ENCODE measurements at places on chromosomes 5 and 9.
A peak's percentile ranks its signal among the peaks of the same experiment; 100 is the strongest.

- no peak for DNase-seq
Measured at GRCh38 chr5:154836225-154836624, 14.2 kb downstream of the FAXDC2 start.

GRCh38 chr9:92059661-92060060 is 55.6 kb downstream of the SPTLC1 start:
- no peak for DNase-seq

GRCh38 chr9:89497257-89497963 is 503 bp downstream of the SEMA4D start:
- no peak for DNase-seq

- DNase-seq = no peak
Measured at GRCh38 chr9:120403543-120403856, 176.5 kb downstream of the CDK5RAP2 start.

- DNase-seq = peak; percentile 82
Measured at GRCh38 chr5:159826351-159827214, 89.7 kb upstream of the ADRA1B start.

DNA sequence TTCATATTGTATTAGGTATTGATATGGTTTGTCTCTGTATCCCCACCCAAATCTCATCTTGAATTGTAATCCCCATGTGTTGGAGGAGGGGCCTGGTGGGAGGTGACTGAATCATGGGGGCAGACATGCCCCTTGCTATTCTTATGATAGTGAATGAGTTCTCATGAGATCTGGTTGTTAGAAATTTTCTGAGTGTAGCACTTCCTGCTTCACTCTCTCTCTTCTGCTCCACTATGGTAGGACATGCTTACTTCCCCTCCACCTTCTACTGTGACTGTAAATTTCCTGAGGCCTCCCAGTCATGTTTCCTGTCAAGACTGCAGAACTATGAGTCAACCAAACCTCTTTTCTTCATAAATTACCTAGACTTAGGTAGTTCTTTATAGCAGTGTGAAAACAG is 187.4 kb upstream of the SLC24A2 start:
- DNase-seq = no peak

DNA sequence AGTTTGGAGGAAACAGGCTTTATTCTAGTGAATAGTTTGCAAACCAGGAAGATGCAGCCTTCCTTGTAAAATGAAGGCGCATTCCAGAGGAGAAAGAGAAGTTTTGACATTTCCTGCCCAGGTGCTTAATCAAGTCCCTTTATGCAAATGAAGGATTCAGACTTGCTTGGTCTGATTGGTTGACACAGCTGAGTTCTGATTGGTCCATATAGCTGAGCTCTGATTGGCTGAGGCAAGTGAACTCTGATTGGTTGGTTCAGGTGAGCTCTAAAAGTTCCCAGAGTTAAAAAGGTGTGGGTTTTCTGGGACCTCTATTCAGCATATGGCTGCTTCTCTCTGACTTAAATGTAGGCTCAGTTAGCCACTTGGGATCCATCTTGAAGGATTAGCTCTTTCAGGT is 151.0 kb downstream of the CACNA1B start:
- DNase-seq = no peak

DNA sequence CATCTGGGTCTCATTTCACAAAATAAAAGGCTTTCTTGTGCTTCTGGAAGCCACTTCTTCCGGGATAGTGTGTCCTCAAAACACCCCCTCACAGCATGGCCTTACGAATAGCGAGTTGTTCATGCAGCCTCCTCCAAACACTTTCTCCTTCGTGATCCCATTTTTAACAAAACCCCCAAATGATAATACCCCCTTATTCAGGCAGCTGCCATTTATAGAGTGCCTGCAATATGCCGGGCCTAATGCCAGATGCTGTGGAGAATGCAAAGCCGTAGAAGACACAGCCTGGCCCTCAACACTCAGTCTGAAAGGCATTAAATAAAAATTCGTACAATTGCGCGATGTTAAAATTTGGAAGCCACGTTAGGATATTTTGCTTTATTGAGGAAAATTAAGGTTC is 66.4 kb upstream of the SLC44A1 start:
- no peak for DNase-seq

DNA sequence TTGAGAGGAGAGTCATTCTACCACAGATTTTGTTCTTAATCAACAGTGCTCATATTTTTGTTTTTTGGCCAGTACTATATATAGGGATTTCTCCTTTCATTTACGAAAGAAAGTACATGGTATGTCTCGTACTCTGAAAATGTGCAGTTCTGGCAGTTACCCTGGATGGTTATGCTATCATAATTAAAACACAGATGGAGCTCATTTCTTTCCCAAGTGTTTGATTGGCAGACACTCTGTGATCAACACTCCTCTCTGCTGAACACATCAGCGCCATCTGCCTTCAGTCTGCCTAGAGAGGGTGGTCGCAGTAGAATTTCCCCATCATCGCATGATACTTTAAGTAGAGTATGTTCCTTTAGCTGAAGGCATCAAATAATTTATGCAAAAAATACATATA is 64.5 kb downstream of the PAM start:
- DNase-seq = peak; percentile 30

DNA sequence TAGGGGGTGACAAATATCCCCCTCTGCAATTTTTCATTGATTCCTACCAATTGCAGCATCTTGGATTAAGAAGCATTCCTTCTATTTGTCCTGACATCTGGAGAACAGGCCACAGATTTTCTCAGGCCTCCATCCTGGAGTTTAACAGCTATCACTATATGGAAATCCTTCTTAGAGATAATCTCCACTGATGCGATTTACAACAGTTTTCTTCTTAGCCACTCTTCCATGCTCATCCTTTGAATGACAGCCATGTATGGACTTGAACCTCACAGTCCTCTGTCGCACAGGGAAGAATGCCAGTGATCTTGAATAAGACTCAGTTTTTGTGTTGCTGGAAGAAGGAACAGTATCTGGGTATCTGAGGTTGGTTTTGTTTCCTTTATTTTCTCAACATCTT is 73.2 kb downstream of the PGM5 start:
- DNase-seq = no peak

GRCh38 chr9:136964171-136964689 is 12.2 kb downstream of the LCN12 start:
- no peak for DNase-seq

- DNase-seq = no peak
Measured at GRCh38 chr5:148950892-148951291, 112.0 kb downstream of the SH3TC2 start.

GRCh38 chr5:53211799-53212198 is 102.2 kb upstream of the MOCS2 start:
- peak; percentile 82 for DNase-seq

- DNase-seq = peak; percentile 48
Measured at GRCh38 chr9:77649109-77649812, 1.1 kb upstream of the GNA14 start.

DNA sequence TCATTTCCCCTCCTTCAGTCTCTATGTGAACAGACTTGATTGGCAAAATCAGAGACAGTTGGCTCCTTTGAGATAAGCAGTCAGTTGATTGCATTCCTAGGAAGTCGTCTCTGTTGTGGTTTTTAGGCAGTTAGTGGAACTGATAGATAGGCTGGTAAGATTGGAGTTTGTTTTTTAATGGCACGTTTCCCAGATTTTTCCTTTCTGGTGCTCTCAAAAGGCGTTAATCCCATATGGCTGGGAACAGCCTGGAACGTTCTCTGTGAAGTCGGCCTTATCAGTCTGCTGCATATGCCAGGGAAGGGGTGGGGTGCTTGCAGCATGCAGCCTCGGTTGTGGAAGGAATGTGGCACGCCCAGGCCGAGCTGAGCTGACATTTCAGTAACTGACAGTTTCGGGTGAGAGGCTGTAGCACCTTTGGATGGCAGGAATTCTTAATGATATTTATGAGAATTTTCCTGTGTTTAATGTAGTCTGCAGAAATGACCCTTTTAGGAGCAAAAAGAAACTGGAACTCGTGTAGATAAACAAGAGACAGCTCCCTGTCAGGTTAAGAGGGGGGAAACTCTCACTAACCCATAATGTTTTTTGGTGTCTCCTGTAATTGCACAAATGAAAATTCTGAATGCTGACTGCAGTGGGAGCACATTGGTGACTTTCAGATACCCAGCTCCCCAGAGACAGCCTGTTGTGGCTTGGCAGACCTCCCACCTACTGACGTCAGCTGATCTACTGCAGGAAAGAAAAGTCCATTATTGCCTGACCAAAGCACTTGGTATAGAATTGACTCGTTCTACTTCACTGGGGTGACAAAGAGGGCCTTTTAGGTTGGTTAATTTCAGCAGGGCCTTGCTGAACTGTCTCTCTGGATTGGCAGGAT is 6.3 kb downstream of the SPTAN1 start:
- peak; percentile 94 for DNase-seq

DNA sequence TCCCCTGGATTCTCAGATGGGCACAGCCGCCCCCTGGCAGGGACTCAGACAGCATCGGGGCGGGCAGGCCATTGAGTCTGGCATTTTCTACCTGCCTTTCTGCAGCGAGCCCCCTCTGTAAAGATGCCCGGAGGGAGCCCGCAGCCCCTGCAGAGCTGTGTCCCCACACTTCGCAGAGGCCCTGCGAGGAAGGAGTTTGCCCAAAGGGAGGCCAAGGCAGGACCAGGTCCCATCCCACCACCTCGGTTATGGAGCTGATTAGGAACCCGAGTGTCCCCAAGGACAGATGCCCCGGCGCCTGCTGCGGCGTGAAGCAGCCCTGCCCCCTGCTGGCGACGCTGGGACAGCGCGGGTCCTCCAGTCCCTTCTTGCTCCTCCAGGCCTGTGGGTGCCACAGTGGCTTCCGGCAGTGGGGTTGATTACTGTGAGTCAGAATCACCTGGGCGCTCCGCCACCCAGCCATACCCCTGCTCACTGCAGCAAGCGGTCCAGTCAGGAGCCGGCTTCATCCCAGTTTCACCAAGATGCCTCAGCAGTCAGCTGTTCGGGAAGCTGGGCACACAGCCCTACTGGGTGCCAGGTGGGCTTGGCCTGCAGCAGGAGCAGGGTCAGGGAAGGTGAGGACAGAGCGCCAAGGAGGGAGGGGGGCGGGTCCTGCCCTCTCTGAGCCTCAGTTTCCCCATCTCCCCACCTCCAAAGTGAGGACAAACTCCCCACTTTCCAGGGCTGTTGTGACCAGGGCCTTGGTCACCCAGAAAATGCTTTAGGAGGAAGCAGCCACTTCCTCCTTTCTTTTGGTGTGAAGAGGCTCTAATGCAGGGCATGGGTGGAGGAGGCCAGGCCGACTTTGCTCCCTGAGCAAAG is 117.2 kb downstream of the RXRA start:
- peak; percentile 87 for DNase-seq

DNA sequence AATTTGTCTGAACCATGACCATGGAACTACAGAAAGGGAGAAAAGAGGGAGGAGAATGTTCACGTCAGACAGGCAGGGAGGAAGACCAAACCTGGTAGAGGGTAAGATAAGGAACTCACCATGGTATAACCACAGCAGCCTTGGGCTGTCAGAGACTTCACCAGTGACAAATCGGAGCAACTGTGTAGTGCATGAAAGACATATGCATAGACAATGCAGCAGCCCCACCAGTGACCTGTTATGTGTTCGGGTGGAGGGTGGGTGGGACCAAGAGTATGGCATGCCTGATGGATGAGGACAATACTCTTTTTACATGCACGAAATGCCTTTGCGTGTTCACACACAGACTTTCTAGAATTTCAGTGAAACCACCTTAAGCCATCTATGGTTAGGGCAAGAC is 221.8 kb upstream of the RASEF start:
- DNase-seq = no peak

DNA sequence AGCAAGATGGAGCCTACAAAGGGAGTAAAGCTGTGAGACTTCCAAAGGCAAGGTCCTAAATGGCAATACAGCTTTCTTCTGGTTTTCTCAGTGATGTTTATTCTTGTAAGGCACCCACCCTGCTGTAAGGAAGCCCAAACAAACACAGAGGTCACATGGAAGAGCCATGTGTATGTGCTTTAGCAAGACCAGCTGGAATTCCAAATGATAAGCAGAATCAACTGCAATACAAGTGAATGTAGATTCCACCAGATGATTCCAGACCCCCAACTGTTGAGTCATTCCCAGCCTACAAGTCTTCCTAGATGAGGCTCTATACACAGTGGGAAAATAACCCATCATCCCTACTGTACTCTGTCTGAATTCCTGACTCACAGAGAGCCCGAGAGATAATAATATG is 122.8 kb downstream of the DEPDC1B start:
- DNase-seq = peak; percentile 2

- no peak for DNase-seq
Measured at GRCh38 chr5:52334367-52334766, 453.3 kb upstream of the ITGA1 start.

GRCh38 chr5:10673407-10673806 is 87.6 kb downstream of the DAP start:
- no peak for DNase-seq

DNA sequence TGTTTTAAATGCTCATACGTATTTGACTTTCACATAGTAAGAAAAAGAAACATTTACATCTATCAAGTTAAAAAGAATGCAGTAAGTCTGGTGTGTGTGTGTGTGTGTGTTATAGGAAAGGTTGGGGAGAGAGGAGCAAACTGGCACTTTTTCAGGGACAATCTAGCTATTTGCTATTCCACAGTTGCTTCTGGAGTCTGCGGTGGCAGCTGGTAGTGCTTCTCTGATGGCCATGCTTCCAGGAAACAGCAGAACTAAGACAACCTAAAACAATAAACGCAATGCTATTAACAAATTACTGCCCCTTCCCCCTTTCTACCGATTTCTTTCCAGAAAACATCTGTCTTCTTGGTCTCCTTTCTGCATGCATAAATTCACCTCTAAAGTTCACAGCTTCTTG is 70.0 kb upstream of the CDH10 start:
- DNase-seq = no peak

- no peak for DNase-seq
Measured at GRCh38 chr5:173928871-173929574, 40.9 kb downstream of the CPEB4 start.

DNA sequence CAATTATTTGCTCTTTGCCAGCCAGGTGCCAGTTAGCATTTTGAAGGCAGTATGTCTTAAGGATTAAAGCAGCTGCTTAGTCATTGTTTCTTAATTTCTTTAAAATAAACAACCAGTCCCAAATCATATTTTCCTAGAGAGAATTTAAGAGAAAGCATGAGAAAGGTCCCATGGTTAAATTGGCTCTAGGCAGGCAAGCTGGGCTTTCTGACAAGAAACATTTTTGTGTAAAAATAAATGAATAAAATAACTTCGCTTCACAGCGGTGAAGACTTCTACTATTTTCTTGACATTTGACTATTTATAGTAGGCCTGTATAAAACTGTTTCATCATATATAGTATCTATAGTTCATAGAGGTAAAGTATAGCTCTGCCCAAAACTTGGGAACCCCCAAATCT is 617.7 kb upstream of the C9orf72 start:
- DNase-seq = no peak

DNA sequence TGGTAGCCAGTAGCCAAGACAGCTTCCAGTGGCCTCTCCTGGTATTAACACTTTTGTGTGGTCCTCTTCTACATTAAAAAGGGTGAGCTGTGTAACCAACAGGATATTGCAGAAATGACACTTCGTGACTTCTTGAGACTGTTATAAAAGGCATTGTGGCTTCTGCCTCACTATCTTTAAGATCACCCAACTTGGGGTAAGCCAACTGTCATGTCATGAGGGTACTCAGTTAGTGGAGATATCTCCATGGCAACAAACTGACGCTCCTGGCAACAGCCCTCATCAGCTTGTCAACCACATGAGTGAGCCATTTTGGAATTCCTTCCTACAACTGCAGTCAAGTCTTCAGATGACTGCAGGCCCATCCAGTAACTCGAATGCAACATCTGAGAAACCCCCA is 121.7 kb downstream of the DEPDC1B start:
- DNase-seq = no peak
